Stimulated activated CD4-positive, alpha-beta T cell treated with anti-CD3 and anti-CD28 coated beads, Interleukin-4, amount 100 ng/mL, for 1 hour (primary cell): ENCODE measurements at places on chromosomes 7 and 10.

GRCh38 chr10:123157210-123157609 lies 3.0 kb downstream of the BUB3 start:
- DNase-seq, result no peak

DNA sequence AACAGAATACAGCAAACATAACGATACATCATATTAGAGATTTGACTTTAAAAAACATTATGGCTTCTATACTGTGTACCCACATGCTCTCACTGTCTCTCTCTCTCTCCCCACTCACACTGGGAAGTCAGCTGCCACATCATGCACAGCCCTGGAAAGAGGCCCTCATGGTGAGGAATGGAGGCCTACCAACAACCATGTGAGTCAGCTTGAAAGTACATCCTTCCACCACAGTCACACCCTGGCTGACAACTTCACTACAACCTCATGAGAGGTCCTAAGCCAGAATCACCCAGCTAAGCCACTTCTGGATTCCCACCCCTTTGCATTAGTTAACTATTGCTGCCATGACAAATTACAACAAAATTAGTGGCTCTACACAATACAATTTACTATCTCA lies 23.3 kb upstream of the GPR22 start:
- DNase-seq, result no peak

DNA sequence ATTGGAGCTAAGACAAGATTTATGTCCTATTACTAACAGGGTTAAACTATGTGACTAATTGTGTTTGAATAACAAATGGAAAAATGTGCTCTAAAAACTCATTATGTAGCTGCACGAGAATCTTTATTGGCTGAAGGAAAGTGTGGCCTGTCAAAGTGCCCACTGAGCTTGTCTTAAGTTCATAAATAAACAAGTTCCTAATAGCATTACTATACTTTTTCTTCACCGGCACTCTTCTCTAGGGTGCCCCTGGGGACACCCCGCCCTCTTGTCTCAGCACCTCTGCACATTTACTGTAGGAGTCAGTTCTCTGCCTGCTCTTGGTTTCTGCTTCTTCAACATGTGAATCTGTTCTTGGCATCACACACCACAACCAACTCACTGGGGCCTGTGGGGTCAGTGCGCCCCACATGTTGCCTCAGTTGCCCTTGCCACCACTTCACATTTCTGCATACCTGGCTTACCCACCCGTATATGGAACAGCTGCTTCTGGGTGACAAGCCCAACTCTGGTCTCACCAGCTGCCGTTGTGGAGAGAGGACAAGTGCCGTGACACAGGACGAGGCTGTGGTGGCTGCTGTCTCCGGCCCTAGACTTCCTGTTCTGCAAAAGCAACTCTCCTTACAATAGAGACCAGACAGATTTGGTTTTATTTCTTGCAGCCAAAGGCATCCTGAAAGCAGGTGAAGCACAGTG lies 96.3 kb upstream of the DDC start:
- DNase-seq, result no peak

- no peak for DNase-seq
These were observed 91.1 kb upstream of the CARD11 start for GRCh38 chr7:3134745-3135144.

GRCh38 chr7:99563650-99564049 lies 5.2 kb downstream of the ZNF655 start:
- no peak for DNase-seq

GRCh38 chr7:81902536-81902935 lies 132.7 kb upstream of the HGF start:
- no peak for DNase-seq

- peak; percentile 70 for DNase-seq
These were observed 90.9 kb downstream of the NEURL1 start for GRCh38 chr10:103584216-103585010.

DNA sequence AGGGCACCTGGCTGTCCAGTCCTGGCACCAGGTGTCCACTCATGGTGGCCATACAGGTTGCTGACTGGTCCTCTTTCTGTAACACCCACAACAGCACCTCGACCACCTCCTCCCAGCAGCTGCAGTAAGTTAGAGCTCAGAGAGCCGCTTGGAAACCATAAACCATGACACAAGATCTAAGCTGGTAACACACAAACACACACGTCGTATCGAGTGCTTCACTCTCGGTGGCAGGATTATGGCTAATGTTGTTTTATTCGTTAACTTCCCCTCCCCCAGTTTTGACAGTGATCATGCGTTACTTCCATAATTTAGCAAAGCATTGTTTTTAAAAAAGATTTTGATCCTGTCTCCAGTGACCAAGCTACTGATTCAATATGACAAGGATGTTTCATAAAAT lies 59.7 kb downstream of the CAMK2B start:
- DNase-seq, result no peak

- DNase-seq, result no peak
These were observed 75.6 kb upstream of the DDC start for GRCh38 chr7:50640779-50641178.

- no peak for DNase-seq
These were observed 151.5 kb downstream of the GLI3 start for GRCh38 chr7:42085531-42085930.

GRCh38 chr7:55690-56248 lies 136.6 kb upstream of the FAM20C start:
- DNase-seq, result no peak

- DNase-seq, result no peak
These were observed 32.3 kb upstream of the KCNMA1 start for GRCh38 chr10:77669892-77670291.

DNA sequence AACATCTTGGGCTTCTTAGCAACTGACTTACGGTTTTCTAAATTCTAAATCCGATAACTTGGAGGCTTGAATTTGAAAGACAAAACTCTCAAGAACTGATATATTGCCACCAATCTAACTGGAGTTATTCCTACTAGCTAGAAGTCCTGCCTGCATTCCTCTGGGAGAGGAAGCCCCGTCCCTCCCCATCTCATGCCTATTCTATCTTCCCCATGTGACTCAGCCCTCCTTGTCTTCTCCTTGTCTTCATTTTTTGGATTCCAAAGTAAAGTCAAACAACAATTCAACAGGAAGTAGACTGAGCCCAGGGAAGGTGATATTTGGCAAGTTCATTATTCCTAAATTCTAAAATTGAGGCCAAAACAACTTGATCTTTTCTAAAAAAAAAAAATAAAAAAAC lies 587.7 kb downstream of the KCNMA1 start:
- DNase-seq, result no peak

GRCh38 chr10:120022357-120022756 lies 129.8 kb downstream of the SEC23IP start:
- DNase-seq, result no peak

DNA sequence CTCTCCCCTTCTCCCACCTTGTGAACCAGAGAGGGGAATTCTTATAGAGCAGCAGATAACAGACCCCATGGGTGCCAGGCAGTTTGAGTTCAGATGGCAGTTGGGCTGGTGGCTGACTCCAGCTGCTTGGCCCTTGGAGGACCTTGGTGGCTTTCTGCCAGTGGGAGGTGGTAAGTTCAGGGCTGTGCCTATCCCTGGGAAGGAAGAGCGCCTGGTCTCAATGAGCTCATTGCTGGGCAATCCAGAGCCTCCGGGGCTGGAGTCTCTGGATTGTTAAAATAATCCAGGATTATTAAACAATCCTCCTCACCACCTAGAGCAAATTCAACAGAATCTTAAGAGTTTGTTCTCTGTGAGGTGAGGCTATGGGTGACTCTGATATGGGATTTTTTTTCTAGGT lies 105.2 kb downstream of the FANK1 start:
- no peak for DNase-seq

DNA sequence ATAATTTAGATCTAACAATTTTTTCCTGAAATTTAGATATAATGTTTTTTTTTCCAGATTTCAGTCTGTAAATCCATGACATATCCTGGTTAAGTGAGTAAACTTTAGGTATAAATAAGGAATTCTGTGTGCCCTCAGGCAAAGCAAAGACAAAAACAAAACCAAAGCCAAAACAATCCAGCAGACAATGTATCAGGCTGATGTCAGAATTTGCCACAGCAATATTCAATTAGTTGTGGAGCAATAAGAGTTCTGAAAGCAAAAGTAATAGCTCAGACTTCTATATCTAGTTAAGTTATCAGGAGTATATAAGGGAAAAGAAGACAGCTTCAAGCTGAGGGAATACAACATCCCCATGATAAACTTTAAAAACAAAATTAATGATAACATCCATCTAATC lies 82.0 kb downstream of the MKX start:
- DNase-seq, result no peak

- no peak for DNase-seq
These were observed 441.1 kb downstream of the RPS24 start for GRCh38 chr10:78474743-78475142.

DNA sequence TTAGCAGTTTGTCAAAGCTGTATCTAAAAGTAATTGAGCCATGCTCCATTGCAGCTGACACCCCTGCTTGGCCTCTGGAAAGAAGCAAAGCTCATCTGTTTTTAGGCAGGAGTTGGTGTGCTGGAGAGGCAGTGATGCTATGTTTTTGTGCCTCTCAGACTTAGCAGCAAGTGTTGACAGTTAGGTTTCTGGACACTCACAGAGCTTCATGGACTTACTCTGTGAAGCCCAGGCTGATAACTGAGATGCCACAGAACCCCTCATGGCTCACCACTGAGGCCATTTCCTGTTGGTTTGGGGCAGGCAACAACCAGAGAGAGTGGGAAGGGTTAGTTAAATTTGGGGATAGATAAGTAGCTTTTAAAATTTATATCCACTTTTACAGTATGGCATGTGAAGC lies 59.8 kb downstream of the BTAF1 start:
- no peak for DNase-seq

GRCh38 chr10:79067241-79068202 lies 1.2 kb upstream of the ZMIZ1 start:
- peak; percentile 87 for DNase-seq

GRCh38 chr10:50982989-50983388 lies 91.3 kb upstream of the PRKG1 start:
- no peak for DNase-seq

DNA sequence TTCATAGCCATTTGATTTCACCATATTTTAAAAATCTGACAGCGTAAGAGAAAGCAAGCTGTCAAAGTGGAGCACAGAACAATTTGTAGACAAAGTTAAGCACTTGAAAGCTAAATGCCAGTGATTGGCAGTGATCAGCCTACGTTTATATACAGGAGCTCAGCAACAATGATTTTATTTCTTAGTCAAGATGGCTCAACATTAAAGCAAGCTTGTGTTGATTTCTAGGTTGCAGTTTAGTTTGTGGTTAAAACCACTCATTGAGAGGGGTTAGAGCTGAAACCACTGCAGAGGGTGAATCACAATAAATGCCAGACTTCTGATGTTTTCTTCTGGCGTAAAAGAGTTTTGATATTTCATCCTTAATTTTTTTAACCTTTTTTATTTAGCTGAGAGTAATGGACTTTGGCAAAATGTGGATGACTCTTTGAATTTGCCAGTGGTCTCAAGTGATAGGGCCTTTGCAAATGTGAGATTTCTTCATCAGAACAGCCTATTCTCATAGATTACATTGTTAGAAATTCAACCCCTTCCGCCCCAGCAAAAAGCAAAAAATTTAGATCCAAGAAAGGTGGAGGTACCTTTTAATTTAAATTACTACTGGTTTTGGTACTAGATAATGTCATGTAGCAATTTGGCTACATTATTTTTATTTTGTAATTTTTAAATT lies 73.8 kb downstream of the SHOC2 start:
- no peak for DNase-seq

GRCh38 chr7:88929719-88930118 lies 134.2 kb upstream of the TEX47 start:
- no peak for DNase-seq

DNA sequence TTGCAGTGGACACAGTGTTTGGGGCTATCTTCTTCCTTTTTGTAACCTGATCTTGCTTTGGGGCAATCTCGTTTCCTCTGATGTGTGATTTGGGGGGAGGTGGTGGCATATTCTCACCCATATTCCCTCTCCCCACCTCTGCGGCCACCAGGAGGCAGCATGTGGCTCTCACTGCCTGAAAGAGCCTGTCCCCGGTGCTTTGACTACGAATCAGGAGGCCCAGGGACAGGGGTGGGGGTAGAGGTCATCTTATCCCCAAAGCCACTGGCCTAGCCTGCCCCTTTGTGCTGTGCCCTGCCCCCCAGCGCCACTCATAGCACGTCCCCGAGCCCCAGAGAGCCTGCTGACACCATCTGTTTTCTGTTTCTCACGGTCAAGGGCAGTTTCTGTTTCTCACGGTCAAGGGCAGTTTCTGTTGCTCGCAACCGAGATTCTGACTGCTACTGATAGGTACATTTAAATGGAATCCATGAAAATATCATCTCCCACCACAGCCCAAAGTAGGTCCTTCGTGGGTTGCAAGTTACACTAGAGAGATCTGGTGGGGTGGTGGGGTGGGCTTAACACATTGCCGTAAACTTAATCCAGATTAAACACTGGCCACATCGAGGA lies 28.2 kb downstream of the PHYH start:
- peak; percentile 41 for DNase-seq

DNA sequence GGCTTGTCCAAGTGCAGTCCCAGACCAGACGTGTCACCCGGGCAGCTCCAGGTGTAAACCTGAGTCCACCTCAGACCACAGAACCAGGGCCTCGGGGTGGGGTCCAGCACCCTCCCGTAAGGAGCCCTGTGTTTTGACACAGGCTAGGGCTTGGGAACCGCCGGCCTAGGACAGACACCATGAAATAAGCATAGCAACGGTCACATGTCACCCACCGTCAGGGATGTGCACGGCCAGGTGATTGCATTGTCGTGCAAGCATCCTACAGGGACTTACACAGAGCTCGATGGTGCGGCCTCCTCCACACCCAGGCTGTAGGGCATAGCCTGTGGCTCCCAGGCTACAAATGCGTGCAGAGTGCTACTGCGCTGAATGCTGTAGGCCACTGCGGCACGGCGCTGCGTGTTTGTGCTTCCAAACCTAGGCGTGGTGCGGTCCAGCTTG lies 10.6 kb downstream of the ZFAND2A start:
- no peak for DNase-seq

DNA sequence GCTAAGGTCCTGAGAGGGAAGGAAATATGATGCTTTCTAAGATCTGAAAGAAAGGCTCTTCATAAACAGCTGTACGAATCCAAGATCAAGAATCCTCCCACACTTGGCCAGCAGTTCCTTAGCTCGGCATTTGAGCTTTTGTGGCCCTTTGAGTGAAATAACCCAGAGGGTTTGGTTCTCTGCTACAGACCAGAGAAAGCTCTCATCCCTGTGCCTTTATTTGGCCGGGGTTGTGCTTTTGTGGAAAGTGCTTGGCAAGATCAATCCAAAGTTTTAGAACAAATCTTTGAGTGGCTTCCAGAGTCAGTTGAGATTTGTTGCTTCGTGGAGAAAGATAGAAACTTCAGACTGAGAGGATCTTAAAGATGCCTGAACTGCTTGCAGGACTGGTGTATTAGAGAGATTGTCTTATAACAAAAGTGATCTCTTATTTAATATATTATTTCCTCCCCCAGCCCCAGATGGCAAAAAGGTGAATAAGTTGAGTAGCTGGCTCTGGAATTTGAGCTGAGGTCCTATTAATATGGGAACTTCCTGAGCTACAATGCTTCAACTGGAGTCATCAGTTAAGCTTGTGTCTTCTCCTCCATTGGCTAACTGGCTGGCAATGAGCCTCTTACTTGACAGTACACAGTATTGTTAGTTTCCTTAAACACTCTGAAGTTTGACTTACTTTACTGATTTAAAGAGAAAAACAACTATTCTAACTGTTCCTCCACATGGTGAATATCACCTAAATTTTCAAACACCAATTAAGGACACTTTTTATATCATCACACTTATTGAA lies 687.3 kb downstream of the MAGI2 start:
- DNase-seq, result no peak
